NCI-H460 (cell line): ENCODE measurements at places on chromosomes 12 and 14. TPM values are rescaled to one million over a fixed set of nuclear protein-coding genes. Genes with fewer than 3 reads are reported as not detected.
A peak's percentile ranks its signal among the peaks of the same experiment; 100 is the strongest.

DNA sequence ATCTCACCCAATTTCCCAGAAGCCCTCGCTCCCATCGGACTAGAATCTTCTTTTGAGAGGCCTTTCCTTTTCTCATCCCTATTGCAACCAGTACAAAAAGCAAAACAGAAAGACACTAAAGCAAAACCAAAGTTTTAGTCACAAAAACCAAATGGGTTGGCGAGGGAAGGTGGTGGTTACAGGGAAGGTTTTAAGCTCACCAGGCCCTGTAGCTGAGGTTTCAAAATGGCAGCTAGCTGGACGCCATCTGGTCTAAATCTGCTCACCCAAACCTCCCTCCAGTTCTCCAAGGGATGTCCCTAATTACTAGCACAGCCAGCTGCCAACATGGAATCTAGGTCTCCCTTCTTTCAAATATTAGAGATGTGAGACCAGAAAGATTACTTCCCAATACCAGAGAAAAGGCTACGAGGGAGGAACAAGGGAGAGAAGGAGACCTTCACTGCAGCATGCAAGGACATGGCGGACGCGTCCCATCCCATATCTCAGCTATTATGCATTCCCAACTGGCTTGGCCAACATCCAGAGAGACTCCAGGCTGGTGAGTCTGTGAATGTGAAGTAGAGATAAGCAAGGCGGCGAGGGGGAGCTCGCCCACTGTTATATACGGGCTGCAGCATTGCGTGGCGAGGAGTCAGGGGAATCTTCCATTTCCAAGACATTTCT lies 70.8 kb downstream of the DPF3 start:
- DNase-seq: no peak

DNA sequence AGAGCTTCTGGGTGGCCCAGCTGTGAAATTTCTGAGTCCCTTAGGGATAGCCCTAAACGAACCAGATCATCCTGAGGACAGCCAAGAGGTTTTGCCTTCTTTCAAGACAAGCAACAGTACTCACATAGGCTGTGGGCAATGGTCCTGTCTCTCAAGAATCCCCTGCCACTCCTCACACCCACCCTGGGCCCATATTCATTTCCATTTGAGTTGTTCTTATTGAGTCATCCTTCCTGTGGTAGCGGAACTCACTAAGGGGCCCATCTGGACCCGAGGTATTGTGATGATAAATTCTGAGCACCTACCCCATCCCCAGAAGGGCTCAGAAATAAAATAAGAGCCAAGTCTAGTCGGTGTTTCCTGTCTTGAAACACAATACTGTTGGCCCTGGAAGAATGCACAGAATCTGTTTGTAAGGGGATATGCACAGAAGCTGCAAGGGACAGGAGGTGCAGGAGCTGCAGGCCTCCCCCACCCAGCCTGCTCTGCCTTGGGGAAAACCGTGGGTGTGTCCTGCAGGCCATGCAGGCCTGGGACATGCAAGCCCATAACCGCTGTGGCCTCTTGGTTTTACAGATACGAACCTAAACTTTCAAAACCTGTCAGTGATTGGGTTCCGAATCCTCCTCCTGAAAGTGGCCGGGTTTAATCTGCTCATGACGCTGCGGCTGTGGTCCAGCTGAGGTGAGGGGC lies 38.9 kb downstream of the DAD1 start:
- no peak for DNase-seq

The LRP1-AS gene
- not detected in 2 replicates for total RNA-seq

GRCh38 chr14:73758392-73759182 lies 44.4 kb upstream of the PNMA1 start:
- DNase-seq: peak; percentile 64

DNA sequence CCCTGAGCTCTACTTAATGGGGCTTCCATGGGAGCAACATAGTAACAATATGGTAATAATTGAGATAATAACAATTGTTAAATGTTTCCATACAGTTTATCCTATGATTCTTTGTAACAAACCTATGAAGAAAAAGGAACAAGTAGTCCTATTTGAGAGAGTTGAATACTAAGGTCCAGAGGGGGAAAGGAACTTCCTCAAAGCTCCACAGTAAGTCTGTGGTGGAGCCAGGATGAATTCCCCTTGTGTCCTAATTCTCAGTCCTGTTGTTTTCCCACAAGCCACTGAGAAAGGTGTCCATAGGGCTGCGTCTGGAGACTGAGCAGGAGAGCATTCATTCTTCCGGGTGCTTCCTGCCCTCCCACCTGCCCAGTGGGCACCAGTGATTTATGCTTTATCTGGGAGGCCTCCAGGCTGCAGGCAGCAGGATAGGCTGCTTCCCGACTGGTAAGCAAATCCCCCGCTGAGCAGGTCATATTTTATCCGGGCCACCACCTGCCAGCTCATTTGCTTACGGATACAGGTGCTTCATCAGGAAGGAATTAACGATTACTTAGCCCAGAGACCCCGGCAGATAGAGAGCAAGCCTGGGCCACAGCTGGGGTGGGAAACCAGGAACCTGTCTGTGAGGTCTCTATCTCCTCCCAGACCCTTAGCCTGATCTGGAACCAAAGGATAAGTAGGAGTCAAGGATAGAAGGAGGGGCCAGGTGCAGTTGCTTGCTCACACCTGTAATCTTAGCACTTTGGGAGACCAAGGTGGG lies 33.9 kb upstream of the FAM222A start:
- DNase-seq: no peak
